ENCODE measurements at places on chromosomes 16 and 17.

GRCh38 chr17:36813357-36813756 is 123.9 kb upstream of the LHX1 start:
- DNase-seq = no peak

- no peak for DNase-seq
Observed at GRCh38 chr16:89742948-89743347, 21.6 kb downstream of the ZNF276 start.

DNA sequence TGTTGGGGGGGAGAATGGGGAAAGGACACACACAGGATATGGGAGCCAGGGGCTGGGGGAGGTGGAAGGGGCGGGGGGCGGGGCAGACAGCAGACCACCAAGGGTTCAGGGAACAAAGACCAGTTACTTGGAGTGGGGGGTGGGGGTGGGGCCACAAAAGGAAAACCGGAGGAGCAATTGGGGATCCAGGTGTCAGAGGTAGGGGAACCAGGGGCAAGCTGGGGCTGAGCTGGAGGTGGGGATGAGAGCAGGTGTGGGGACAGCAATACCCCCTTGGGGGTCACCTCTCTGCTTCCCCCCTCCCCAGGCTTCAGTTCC is 1.4 kb upstream of the ORAI3 start:
- DNase-seq = no peak

- peak; percentile 42 for DNase-seq
Observed at GRCh38 chr17:47621293-47622179, 28.2 kb upstream of the KPNB1 start.

GRCh38 chr16:76535-77272 is 1.3 kb upstream of the MPG start:
- no peak for DNase-seq

Data from omental fat pad (tissue), 4 donors.